ENCODE measurements at places on chromosomes 2 and 18.

DNA sequence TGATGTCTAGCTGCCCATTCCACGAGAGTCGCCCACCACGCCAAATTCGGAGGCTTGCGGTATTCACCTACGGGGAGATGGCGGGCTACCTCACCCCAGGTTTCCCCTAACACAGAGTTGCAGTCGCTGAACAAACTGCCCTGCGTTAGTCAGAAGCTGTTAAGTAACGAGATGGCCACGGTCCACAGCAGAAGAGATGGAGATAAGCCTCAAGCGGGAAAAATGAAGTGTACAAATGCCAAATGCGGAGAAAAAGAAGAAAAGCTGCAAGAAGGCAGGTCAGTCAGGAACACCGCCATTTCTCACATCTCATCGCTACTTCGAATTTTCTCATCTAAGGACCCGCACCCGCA lies 425 bp downstream of the ASB3 start:
- peak; percentile 43 for DNase-seq

DNA sequence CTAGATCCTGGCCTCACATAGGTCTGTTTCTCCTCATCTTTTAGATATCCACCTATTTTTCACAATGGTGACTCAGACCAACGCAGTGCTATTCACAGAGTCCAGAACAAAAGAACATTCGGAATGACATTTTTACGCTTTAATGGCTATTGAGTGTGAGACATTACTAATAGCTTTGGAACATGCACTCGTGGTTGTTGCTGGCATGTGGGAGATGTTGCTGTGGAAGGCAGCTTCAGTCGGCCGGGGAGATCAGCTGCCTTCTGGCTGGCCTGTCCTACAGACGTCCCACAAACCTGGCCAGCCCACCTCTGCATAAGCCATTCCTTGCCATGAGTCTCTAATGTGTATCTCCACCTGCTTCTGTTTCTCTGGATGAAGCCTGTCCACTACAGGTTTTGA lies 3.4 kb downstream of the MBP start:
- DNase-seq: no peak

DNA sequence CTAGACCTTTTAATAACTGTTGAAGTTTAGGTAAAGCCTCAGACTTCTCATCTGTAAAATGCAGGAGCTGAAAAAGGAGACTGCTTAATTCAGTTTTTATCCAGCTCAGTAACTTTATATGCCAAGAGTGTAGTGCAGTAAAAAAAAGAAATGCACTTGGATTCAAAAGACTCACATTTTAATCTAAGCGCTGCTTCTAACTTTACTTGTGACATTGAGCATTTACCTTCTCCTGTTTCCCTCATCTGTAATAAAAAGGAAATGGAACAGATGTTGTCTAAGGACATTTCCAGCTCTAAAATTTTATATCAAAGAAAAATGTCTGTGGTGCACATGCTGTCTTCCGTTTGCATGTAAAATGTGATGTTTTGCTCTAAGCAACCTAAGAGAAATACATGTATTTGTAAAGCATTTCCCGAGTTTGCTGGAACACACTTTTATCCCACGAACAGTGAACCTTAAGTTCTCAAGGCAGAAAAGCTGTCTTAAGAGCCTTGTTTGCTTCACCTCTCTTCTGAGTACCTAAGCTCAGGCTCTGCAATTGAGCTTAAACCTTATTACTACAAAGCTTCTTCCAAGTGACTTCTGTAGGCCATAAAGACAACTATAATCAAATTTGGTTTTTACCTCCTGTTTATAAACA lies 24.2 kb upstream of the TANK start:
- DNase-seq: no peak

DNA sequence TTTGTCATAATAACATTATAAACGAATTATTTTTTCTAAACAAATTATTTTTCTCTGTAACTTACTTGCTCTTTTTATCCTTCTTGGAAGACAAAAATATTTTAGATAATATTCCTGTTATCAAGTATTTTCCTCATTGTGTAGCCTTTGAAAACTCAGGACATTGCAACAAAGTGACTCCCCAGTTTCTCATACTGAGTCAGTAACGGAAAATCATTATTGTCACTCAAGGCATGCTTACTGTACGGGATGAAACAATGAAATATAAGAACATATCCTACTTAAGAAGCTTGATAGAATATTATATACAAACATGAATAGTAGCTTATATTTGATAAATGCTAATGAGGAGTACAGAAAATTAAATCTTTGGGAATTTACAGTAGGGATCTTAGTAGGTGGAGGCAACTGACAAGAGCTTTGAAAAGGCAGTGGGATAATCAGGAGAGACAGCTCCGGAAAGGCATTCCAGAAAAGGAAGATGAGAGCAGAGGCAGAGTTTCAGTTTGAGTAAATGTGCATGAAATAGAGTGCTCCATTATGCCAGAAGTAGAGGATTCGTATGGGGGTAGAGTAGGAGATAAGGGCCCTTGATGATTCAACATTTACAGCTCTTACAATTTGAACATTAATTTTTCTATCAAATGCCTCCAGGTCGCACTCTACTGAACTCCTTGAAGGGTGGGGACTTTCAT lies 14.0 kb upstream of the YES1 start:
- no peak for DNase-seq

DNA sequence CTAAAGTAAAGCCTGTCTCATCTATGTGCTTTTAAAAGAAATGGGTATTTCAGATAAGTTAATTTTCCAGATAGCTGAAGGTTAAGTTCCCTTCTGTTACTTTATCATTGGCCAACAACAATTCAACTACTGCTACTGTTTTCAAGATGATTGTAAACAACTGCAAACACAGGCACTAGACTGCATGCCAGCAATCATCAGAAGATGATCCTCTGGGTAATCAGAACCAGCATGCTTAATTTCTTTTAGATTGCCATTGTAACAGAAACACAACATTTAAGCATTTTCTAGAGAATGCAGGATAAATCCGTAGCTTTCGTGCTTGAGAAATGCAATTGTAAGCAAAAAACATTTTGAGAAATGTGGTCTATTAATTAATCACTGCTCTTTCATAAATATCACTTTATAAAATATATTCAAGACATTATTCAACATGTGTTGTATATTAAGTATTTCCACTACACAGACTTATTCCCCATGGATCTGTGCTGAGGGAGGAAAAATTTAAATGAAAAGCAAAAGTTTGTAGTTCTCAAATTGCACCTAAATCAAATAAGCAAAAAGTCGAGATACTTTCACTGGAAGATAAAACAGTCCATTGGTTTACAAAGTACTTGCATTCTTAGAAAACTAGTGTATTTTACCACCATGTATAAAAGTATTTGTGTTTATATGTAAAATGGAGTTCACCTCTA lies 133.7 kb downstream of the ATL2 start:
- no peak for DNase-seq

GRCh38 chr18:49862656-49863385 lies 49.5 kb upstream of the ACAA2 start:
- DNase-seq: peak; percentile 51

- no peak for DNase-seq
Measured at GRCh38 chr18:31791817-31792579, 31.3 kb upstream of the SLC25A52 start.

DNA sequence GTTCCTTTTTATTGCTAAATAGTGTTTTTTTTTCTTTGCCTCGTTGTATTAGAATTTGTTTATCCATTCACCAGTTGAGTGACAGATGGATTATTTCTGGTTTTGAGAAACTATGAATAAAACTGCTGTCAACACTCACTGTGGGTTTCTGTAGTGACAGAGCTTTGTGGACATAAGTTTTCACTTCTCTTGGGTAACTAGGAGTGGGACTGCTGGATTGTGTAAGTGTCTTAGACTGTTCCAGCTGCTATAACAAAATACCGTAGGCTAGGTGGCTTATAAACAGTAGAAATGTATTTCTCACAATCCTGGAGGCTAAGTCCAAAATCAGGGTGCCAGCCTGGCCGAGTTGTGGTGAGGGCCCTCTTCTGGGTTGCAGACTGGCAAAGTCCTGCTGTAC lies 71.9 kb downstream of the TNFRSF11A start:
- DNase-seq: no peak

DNA sequence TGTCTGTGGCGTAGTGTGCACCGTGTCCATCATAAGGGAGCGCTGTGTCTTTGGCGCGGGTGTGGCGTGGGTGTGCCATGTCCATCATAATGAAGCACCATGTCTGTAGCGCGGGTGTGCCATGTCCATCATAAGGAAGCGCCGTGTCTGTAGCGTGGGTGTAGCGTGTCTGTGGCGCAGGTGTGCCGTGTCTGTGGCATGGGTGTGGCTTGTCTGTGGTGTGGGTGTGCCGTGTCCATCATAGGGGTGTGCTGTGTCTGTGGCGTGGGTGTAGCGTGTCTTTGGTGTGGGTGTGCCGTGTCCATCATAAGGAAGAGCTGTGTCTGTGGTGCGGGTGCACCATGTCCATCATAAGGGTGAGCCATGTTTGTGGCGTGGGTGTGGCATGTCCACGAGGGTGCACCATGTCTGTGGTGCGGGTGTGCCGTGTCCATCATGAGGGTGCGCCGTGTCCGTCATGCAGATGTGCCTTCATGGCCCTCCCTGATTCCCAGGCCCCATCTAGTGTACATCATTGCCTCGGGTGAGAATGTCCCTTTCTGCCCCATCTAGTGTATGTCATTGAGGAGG lies 275.0 kb downstream of the GBX2 start:
- DNase-seq: no peak

DNA sequence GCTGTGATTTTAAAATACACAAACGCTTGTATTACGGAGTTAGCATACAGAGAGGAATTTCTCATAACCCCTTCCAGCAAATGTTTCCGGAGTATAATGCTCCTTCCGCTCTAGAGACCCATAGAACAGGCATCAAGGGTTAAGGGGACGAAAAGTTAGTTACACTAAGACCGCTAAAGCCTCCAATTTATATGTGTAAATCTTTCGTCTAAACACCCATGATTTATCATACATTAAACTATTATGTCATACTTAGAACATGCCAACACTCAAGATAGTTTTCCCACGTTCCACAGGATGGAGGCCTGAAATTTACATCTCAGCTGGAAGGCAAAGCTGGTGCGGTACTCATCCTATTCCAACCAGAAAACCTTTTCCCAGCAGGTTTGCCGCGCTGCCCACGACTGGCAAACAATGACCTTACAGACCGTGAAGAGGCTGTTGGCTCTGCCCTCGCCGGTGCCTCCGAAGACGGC lies 650 bp downstream of the ORMDL1 start:
- peak; percentile 11 for DNase-seq

DNA sequence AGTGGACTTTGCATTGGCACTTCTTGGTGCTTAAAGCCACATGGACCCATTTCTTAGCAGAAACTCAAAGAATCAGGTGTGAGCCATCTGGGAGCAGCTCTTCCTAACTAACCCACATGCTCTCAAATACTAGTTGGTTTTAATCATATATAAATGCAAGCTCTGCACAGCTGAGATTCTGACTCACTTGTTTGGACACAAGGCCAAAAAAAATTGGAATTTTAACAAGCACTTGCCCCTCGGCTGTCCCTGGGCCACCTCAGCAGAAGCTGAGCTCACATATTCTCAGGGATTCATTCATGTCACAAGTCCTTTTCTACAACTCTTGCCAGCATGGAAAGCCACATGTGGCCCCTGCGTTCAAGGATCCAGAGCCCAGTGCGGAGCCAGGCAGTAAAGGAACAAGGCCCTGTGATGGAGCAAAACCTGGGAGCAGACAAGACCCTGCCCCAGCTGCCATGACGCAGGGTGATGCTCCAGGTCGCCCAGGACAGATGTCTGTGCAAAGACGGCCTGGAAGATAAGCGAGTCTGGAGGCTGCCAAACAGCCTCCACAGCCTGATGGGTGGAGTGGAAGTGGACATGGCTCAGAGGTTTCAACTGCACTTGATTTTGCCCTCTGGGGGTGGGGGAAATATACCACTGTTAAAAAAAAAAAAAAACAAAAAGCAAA lies 266.5 kb downstream of the EIPR1 start:
- DNase-seq: no peak

DNA sequence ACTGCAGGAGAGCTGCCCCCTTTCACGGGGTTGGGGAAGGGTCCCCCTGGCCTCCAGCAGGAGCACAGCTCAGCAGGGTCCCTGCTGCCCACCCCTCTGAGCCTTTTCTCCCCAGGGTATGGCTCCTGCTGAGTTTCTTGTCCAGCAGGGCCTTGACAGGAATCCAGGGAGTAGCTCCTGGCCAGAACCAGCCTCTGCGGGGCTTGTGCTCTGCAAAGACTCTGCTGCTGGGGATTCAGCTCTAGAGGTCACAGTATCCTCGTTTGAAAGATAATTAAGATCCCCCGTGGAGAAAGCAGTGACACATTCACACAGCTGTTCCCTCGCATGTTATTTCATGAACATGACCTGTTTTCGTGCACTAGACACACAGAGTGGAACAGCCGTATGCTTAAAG lies 21.2 kb downstream of the FOSL2 start:
- DNase-seq: peak; percentile 72

DNA sequence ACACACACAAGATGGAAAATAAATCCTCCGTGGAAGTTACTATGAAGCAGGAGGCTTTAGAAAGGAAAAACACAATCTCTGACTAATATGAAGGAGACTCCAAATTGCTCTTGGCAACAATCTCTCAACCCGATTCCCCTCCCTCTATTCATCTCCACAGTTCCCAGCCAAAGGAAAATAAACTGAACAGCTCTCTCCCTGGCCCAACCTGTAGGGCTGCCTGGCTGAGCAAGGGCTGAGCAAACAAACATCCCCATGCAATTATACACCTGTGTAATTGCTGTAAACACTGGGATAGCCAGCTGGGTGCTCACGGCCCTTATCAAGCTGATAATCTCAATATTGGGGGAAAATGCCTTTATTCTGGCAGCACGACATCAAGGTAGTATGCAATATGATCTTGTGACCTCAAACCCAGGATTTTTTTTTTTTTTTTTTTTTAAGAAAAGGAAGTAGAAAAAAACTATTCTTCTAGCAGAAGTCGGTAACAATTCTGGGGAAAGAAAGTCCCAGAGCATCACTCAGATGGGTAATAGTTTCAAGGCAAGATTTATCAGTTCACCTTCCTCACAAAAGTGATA lies 203.3 kb upstream of the SMAD2 start:
- no peak for DNase-seq

DNA sequence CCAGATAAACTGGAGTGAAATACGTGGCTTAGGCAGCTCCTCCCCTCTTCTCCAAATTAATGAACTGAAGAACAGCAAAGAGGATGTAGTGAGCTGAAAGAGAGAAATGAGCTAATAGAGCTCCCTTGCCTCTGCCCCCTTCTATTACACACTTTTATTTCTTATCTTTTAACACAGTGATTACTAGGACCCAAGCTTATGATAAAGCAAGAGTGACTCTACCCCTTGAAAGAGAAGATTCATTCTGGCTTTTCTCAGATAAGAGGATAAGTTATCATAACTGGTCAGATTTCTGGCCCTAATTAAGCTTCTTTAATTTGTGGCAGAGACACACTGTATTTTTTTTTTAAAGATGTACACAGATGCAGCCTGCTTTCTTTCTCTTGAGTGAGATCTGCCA lies 102.2 kb downstream of the MSTN start:
- DNase-seq: no peak

DNA sequence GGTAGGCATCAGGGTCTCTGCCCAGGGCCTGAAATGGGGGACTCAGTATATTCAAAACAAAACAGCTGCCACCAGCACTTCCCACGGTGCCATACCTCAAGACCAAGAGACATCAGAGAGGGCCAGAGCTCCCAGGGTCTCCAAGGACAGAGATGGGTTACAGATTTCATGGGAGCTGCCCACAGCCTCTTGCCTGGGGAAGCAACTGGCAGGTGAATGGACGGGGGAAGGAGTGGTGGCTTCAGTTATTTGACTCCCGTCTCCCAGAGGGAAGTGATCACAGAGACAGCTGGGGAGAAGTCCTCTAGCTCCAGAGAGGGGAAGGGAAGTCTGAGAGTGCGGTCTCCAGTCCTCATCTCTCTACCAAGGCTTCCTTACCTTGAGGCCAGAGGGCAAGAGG lies 15.8 kb upstream of the SFXN5 start:
- no peak for DNase-seq
